ENCODE measurements at places on chromosomes 5 and 9. TPM values are rescaled to one million over a fixed set of nuclear protein-coding genes. Genes with fewer than 3 reads are reported as not detected.

FCN1 gene
- total RNA-seq: not detected

ZNF658 gene
- total RNA-seq: 1.7 TPM

ABLIM3 gene
- total RNA-seq: 19.6 TPM

BTF3 gene
- total RNA-seq: 1,119 TPM

LPAR1 gene
- total RNA-seq: 23.3 TPM

ANKRD33B gene
- total RNA-seq: 11.4 TPM

TNFSF15 gene
- total RNA-seq: 0.11 TPM

TSSK1B gene
- total RNA-seq: not detected

Measured in A549 treated with Hydrocortisone at 1 μM for 4 hours (cell line).